AG09319 (cell line): ENCODE measurements at places on chromosomes 6 and 20.

- no peak for DNase-seq
Observed at GRCh38 chr20:32702706-32703425, 29.1 kb upstream of the C20orf203 start.

DNA sequence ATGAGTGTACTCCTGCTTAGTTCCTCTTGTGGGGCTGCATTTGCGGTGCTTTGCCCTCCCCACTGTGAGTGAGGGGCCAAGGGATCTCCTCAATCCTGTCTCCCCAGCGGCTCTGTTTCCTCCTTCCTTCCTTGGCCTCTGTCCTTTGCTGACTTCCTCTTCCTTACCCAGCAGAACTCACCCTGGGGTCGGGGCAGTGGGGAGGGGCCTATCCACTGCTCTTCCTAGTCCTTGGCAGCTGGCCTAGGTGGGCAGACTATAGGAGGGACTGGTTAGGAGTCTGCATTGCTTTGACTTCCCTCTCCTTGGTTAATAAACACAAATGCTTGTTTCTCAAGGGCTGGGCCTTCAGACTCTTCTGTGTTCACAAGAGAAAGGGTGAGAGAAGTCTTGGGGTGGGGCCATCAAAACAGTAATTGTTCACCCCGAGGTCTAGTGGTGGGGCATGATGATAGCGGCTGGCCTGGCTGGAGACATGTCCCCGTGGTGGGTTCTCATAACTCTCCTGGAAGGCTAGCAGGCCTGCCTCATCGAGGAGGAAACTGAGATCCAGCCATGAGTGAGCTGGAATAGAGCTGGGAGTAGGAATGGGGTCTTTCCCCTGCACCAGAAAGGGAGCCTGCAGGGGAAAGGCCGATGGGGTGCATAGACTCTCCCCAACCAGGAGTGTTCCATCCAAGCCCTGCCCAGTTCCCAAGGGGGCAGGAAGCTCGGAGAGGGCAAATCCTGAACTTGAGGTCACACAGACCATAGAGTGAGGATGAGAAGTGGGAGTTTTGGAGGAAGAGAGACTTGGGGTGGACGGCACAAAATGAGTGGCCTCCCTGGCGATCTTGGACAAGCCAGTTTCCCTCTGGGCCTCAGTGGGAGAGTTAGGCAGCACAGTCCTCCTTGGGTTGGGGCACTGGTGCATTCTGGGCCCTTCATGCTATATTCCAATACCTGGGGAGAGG lies 12.7 kb downstream of the FAM110A start:
- DNase-seq: no peak

- DNase-seq: no peak
Observed at GRCh38 chr6:39214120-39214813, 15.0 kb downstream of the KCNK5 start.

GRCh38 chr20:51271931-51272330 lies 249.0 kb upstream of the KCNG1 start:
- no peak for DNase-seq

DNA sequence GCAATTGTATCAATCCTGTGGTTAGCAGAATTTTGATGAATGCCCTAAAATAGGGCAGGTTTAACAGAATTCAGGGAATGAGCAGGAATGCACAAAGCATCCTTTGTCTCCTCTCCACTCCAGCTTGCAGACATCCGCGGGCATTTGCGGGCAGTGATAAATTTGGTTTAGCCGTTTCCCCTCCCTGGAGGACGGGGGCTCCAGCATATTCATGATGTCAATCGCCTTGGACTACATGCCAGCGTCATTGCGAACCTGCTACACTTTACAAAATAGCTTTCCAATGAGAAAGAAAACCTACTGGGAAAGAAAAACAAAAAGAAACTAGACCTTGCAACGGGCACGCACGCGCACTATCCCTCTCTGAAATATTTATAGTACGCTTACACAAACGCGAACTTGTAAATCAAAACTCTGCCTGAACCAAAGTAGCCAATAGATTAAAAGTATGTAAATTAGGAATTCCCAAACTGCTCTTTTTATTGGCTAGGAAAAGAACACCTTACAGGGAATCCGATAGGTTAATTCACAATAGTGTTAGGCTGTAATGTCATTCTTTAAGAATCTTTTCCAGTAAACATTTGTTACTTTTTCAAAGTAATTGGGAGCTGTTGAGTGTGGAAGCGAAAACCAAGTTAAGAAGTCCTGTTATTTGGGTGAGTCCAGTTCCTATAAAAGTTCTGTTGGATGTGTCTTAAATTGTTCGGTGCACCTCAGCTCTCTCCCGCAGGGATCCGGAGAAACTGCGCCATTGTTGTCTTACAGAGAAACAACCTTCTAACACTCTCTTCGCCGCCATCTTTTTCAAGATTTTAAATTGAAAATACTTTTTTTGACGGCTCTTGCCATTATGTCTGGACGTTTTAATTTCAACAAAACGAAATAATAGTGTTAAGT lies 136.7 kb downstream of the HFE start:
- peak; percentile 82 for DNase-seq

GRCh38 chr6:90973188-90973587 lies 386.3 kb upstream of the MAP3K7 start:
- DNase-seq: no peak

DNA sequence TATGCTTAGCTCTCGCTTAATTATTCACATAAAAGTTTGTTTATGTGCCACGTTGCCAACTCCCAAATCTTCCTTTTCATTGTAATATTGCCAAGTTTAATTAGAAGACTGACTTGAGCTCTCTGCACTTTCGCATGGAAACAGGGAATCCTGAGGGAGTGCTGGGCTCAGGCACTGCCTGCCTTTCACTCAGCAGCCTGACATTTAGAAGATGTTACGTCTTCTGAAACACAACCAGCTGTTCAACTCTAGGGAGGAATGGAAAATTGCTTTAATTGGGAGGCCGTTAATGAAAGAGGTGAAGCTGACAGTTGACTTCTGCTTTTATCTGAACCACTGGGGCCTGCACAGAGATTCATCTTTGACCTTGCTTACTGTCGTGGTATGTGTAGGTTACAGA lies 77.4 kb upstream of the MTHFD1L start:
- DNase-seq: no peak

- DNase-seq: no peak
Observed at GRCh38 chr6:138555421-138555988, 56.2 kb upstream of the NHSL1 start.

DNA sequence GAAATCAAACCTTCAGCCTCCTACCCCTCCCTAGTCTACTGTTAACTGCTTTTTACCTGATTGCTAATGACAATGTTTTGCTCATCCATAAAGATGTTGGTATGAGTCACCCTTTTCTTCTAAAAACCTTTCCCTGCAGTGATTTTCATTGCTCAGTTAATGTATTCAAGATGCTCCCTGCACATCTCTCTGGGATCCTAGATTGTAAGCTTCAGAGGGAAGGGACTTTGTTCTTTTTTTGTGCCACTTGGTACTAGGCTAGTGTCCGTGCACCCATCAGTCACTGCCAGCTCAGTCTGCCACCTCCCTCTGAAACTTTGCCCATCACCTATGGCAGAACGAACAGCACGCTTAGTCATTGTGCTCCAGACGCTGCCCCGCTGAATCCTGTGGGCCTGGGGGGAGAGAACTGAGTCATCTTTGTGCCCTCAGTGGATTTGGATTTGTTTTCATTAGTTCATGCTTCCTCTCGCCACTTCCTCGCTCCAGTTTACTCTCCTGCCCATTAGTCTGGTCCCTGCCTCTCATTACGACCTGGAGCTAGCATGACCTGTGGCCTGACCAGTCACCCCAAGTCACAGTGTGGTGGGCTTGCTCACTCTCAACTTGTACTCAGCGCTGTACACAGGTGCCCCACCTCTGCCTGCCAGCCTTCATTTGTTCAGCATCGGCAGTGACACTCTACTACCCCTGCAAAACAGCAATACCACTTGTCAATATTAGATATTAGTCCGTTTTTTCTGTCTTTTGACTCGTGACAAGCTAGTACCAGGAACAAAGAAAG lies 78.0 kb upstream of the TMEM181 start:
- peak; percentile 31 for DNase-seq

DNA sequence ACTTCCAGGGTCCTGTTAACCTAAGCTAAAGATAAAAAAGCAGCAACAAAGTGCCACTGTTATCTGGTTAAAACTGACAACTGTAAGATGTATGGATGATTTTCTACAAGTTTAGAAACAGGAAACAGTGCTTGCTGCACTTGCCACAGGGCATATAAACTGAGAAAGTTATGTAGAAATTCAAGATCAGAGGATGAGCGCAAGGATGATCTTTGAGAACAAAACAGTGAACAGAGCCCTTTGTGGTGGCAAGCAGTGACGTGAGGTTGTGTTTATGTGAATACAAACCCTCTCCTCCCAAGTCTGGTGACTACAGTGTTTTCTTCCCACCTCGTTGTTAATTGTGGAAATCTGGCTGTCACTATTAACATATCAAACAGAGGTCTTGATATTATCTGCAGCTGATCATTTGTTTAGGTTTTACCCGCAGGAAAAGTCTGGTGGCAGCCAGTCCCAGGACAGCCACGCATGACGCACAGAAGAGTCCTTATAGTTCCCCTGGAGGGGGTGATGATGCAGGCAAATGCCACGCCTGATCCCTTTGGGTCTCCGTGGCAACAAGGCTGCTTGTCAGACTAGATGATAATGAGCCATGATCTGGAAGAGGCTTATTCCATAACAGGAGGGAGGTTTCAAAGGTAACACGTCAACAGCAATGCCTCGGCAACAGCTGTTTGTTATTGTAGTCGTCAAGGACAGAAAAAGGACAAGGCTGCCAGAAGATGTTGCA lies 43.1 kb upstream of the TNFAIP3 start:
- peak; percentile 59 for DNase-seq

DNA sequence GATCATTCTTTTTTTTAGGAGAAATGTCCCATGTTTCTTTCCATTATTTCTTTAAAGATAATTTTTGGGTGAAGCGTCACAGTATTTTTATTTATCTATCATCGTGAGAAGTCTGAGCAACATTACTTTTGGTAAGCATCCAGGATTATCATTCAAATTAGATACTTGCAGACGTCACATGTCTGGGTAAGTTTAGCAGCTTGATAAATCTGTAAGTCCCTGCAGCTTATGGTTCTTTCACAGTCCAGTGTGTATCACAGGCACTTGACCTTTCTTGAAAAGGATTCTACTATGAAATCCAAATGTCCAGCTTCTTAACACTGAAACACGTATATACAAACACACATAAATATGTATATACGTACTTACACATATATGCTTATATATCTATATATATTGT lies 359.4 kb downstream of the ESR1 start:
- no peak for DNase-seq

GRCh38 chr20:15100506-15101160 lies 763.2 kb upstream of the FLRT3 start:
- DNase-seq: no peak

DNA sequence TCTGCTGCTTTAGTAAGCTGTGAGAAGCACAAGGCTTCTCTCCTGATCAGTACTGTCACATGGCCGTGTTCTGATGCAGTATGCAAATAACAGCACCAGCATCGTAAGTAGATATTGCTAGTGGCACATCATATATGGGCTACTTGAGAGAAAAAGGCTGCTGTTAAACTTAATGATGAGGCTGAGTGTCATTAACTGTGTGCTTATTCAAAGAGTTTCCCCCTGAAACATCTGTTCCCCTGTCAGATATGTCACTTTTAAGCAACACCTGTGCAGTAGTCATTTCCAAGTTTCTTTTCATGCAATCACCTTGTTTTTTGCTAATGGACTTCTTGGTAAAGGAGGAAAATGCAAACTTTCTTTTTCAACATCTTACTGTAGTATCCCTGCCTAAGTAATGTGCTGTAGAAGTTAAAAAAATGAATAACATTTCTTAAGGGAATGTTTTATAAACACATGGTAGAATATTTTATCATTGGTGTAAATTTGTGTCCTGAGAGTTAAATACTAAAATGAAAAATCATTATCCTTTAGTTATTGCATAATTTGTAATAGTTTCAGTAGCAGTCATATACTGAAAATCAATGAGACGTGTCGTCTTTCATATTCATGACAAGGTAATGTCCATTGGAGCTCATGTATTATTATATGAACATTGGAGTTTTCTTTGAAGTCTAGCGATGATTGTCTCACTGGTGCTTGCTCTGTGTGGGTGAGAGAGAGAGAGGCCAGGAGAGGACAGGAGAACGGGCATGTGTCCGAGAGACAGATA lies 366.3 kb downstream of the CDKAL1 start:
- DNase-seq: no peak

- DNase-seq: no peak
Observed at GRCh38 chr20:38776363-38776762, 28.1 kb downstream of the ACTR5 start.

DNA sequence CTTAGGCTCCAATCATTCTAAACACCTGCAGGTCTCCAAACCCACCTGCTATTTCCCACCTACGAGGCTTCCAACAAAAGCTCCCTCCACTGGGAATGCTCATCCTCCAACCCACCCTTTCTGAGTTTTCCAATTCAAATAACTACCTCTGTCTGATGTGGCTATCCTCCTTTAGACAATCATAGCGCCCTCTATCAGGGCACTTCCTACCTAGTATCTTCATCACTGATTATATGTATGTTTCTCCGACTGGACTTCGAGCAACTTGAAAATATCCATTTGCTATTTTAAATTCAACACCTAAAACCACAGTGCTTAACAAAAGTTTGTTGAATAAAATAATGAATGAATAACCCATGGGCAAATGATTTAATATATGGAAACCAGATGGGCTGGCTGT lies 41.3 kb downstream of the MTFR2 start:
- no peak for DNase-seq

- DNase-seq: no peak
Observed at GRCh38 chr20:33280775-33281174, 2.2 kb upstream of the BPIFB1 start.

- no peak for DNase-seq
Observed at GRCh38 chr6:120646101-120646500, 688.2 kb downstream of the TBC1D32 start.

DNA sequence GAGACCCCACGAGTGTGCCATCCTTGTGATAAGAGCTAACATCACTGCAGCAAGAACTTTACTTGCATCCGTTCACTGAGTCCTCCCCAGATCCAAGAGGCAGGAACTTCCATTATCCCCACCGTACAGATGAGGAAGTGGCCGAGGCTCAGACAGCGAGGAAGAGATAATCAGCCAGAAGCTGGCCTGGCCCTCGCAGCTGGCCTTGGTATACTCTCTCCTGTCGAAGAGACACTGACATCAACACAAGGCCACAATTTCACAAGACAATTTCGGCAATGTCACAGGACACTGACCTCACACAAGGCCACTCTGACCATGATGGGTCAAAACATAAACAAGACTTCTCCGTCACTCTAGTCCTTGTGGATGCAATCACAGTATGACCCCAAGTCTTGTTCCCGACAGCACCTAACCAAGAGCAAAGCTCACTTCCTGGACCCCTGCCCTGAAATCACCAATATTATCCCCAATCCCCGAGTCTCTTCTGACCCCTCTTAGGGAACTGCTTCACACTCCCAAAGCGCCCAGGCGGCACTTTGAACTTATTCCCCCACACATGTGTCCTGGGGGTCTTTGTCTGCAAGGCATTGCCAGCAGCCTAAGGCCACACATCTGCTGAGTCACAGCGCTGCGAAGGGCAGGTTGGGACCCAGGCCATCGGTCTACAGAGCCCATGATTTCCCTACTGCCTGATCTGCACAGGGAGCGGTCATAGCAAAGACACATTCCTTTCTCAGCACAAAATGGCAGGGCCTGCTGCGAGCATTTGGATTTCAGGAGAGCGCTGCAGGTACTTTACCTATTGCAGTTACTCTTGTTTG lies 14.8 kb upstream of the VAPB start:
- no peak for DNase-seq
